ENCODE measurements at places on chromosomes 13 and 19.

DNA sequence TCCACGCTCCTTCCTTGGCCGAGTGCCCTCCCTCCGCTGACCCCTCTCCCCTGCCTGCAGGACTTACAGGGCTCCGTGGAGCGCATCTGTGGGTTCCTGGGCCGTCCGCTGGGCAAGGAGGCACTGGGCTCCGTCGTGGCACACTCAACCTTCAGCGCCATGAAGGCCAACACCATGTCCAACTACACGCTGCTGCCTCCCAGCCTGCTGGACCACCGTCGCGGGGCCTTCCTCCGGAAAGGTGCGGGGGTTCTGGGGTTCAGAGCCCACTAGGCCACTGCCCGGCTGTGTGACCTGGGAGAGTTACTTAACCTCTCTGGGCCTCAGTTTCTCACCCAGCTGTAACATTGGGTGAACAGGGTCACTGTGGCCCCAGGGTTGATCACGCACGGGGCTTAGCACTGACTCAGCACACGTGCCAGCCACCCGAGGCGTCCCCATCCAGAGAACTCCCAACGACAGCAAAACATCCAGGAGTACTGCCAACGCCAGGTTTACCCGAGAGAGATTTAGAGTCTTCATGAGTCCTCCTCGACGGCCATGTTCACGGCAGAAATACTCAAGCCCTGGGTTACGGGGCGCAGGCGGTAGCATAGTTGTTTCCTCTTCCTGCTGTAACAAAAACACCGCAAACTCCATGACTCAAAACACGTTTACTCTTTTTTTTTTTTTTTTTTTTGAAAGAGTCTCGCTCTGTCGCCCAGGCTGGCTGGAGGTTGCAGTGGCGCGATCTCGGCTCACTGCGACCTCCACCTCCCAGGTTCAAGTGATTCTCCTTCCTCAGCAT, 9.7 kb upstream of the SPACA4 start:
- peak; percentile 6 for DNase-seq

DNA sequence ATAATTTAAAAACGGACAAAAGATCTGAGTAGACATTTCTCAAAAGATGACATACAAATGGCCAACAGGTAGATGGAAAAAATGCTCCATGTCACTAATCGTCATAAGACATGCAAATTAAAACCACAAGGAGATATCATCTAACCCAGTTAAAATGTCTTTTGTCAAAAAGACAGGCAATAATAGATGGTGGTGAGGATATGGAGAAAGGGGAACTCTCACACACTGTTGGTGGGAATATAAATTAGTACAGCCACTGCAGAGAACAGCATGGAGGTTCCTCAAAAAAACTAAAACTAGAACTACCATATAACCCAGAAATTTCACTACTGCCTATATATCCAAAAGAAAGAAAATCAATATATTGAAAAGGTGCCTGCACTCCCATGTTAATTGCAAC, 37.9 kb downstream of the OR10H4 start:
- no peak for DNase-seq

DNA sequence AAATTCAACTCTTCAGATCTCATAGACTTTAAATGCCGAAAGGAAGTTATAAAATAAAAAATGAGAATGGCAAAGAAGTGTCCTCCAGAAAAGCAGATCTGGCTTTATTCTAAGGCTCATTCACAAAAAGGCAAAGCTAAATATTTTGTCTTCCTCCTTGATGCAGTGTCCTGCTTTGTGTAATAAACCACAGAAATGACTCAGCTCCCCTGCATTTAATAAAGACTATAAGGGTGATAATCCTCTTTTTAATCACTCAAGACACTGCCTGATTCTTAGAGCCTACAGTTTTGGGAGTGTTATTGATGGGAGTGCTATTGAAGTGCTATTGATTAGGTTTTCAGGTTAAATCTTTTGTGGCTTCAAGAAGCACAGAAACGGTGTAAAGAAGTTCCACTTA, 482.0 kb downstream of the PCDH20 start:
- no peak for DNase-seq

GRCh38 chr19:18736415-18737336, 53.2 kb downstream of the CRTC1 start:
- DNase-seq = no peak

DNA sequence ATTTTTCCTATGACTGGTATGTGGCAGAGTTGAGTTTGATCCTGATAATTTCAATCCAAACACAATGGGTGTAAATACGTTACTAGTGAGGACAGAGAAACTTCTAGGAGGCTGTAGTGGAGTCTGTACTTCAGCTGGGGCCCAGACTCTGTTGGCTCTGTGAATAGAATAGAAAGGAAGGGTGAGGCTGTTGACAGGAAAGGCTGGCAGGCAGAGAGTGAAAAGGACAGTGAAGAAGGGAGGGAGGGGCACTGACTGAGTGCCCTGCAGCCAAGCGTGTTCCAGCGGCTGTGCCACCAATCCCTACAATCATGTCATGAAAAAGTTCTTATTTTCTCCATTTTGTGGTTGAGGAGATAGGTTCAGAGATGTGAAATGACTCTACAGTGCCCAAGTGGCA, 80.5 kb downstream of the MBNL2 start:
- no peak for DNase-seq

DNA sequence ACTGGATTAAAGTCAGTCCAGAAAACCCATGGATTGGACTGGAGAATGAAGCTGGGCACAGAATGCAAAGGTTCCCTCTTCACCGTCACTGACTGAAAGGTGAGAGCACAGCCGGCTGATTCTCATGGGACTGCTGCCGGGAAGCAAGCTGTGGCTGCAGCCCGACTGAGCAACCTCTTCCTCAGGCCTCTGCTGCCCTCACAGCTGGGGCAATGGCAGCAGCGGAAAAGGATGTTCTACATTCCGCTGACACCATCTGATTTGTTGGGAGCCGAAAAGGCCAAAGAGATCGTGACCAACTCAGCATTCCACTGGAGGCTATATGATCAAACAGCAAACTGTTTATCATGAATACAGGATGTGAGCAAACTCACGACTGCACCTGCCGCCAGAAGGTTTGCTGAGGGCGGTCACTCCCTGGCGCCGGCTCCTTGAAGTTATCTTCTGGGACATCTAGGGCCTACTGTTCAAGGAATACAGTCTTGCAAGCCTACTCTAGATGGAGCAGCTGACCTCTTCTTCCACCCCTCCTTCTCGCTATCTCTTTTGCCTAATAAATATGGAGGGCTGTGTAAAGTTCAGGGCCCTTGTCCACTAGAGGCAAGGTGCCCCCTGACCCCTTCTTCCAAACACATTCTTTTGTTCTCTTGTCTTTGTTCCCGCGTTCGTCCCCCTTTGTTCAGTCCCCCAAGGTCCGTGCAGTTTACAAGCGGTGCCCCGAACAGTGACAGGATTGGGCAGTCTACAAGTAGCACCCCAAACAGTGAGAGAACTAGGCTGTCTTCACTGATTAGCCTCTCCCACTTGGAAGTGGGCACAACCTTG, 19.6 kb upstream of the SIGLEC6 start:
- no peak for DNase-seq

DNA sequence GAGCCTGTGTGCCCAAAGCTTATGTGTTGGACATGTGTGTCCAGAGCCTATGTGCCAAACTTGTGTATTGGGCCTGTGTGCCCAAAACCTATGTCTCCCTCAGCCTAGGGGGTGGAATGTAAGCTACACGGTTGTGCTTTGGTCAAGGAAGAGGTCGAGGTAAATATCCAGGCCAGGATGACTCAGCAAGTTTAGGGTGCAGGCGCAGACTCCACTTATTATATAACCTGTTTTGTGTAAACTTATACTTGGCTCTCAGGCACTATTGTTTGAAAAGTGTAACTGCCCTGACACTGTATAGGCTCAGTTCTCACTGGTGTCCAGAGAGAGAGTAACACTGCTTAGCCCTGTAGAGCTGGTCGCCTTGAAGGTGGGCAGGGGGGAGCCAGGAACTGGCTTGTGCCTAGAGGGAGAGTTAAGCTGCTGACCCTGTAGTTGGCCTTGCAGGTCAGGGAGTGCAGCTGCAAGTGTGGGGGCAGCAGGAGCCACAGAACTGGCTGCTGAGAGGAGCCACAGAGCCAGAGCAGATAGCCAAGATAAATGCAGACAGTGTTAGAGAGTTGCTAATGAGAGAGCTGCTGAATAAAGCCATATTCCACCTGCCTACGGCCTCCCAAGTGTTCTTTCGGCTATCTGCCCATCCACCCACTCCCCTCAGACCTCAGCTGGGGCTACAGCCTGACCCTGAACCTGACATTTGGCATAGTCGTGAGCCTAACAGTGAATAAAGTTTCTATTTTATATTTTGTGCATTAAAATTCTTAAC, 517.2 kb upstream of the SLITRK1 start:
- DNase-seq = no peak

GRCh38 chr13:114053026-114053425, 79.2 kb upstream of the C13orf46 start:
- no peak for DNase-seq

GRCh38 chr19:49149652-49150105, 5.5 kb downstream of the HRC start:
- DNase-seq = peak; percentile 48

GRCh38 chr19:7986321-7987113, 18.9 kb downstream of the ELAVL1 start:
- no peak for DNase-seq

DNA sequence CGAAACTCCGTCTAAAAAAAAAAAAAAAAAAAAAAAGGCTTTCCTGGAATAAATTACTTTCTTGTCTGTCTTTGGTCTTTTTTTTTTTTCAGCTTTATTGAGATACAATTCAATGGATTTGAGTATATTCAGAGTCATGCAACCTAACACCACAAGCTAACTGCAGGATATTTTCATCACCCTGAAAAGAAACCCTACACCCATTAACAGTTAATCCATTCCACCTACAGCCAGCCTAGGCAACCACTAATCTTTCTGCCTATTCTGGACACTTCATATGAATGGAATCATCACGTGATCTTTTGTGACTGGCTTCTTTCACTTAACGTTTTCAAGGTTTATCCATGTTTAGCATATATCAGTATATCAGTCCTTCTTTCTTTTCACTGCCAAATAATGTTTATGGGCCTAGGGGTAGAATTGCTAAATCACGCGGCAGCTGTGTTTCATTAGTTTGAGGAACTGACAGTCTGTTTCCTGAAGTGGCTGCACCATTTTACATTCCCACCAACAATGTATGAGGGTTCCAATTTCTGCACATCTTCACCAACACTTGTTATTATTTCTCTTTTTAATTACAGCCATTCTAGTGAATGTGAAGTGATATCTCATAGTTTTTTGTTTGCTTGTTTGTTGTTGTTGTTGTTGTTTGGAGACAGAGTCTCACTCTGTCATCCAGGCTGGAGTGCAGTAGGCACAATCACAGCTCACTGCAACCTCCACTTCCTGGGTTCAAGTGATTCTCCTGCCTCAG, 19.9 kb downstream of the LRFN3 start:
- DNase-seq = no peak

- DNase-seq = no peak
Measured at GRCh38 chr19:9877780-9878510, 42.8 kb downstream of the PIN1 start.

GRCh38 chr19:35351411-35352176, 3.9 kb downstream of the FFAR1 start:
- no peak for DNase-seq

DNA sequence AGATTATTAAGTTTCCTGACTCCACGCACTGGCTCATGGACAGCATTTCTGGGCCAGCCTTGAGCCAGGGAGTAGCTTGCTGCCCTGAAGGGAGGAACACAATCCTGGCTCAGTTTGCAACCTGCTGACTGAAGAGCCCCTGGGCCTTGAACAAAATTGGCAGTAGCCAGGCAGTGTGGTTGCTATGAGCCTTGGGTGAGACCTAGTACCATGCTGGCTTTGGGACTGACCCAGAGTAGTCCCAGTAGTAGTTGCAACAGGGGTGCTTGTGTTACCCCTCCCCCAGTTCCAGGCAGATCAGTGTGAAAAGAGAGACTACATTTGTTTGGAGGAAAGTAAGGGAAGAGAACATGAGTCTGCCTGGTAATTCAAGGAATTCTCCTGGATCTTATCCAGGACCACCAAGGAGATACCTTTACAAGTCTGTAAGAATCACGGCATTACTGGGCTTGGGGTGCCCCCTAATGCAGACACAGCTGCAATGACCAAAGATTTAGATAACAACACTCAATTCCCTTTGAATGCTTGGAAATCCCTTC, 22.0 kb downstream of the ITGBL1 start:
- no peak for DNase-seq

GRCh38 chr19:51595190-51596175, 24.4 kb downstream of the ZNF175 start:
- DNase-seq = no peak

GRCh38 chr19:35521124-35521743, 6.9 kb downstream of the SBSN start:
- no peak for DNase-seq

- no peak for DNase-seq
Measured at GRCh38 chr19:35377656-35378055, 6.8 kb downstream of the GPR42 start.

GRCh38 chr19:38522915-38523314, 89.4 kb downstream of the RYR1 start:
- no peak for DNase-seq

DNA sequence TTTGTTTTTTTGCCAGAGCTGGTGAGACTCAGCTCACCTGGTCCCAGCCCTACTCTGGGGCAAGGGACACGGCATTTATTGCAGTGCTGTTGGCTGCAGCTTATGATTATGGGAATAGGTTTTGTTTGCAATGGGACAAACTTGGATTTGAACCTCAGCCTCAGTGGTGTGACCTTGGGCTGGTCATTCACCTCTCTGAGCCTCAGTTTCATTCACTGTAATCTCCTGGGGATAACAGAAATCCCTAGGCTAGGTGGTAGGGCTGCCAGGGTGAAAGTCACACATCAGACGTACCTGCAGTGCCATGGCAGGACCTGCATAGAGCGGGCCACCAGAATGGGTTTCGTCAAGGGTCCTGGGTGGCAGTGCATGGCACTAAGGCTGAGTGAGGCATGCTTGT, 73.7 kb upstream of the MEDAG start:
- DNase-seq = no peak

DNA sequence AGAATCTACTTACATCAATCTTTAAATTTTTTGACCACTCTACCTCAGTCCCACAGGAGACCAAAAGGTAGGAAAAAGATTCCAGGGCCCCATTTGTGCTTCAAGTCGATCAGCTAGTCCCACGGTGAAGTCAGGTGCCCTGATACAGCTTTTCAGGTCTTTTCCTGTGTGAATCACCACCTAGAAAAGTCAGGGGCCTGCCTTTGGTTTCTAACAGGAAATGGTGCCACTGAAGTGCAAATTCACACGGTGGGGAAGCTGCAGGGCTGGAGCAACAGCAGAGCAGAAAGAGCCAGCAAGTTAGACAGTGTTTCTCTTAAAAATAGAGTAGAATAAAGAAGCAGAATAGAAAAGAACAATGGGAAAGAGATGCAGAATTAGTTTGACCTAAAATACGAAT, 107.5 kb downstream of the KLF12 start:
- DNase-seq = peak; percentile 56

GRCh38 chr19:33403973-33404304, 30.4 kb downstream of the CEBPG start:
- DNase-seq = no peak

- DNase-seq = no peak
Measured at GRCh38 chr19:40862785-40863184, 12.5 kb upstream of the CYP2A6 start.

DNA sequence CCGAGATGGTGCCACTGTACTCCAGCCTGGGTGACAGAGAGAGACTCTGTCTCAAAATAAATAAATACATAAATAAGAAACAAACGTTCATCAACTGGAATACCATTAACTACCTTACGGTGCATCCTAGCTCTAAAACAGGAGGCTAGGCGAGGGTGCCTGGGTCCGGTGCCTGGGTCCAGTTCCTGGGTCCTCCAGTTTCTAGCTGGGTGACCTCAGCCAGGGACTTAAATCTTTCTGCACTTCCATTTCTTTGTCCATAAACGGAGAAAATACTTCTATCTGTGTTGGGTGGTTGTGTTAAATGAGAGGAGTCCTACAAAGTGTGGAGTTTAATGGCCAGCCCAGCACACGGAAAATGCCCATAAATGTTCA, 34.0 kb downstream of the RFX2 start:
- DNase-seq = no peak
